ENCODE measurements at places on chromosomes 4 and X.
A peak's percentile ranks its signal among the peaks of the same experiment; 100 is the strongest.

DNA sequence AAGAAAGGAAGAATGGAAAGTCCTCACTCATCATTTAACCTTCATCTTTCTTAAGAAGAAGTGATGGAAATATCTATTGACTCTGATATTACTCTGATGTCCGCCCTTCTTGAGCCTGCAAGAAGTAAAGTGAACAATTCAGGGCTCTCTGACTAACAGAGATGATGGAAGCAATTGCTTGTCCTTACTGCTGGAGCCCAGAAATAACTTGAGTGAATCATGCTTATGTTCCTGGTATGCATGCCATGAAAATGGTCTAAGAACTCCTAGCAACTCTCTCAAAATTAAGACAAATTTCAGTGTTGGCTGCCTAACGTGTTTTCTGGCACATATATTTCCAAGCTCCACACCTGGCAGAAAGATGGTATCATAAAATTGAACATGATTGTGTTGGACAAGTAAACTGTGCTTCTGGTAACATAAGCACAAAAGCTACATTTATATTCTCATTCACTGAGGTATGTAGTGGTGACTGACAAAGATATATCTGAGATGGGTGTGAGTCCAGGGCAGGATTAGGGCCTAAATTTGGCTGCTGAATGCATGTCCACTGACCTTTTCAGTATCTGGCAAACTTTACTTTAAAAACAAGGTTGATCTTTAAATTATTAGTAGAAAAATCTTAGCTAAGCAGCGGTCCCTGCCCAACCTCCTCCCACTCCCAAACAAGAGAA is 109.2 kb upstream of the OTUD4 start:
- peak; percentile 72 for DNase-seq

DNA sequence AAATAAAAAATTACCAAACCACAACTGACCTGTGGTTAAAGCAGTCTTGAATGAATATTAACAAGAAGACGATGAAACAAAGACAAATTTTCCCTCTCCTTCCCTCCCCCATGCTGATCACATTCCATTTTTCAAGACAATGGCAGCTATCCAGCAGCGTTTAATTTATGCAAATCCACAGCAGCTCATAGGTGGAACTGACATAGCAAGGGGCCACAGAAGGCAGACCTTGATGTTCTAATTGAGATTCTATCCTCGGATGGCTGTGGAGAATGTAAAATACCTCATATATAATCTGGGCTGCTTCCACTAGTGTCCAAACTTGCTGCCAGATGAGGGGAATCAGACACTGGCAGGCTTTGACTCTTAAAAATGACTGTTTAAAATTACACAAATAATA is 211.5 kb downstream of the CHRDL1 start:
- no peak for DNase-seq

DNA sequence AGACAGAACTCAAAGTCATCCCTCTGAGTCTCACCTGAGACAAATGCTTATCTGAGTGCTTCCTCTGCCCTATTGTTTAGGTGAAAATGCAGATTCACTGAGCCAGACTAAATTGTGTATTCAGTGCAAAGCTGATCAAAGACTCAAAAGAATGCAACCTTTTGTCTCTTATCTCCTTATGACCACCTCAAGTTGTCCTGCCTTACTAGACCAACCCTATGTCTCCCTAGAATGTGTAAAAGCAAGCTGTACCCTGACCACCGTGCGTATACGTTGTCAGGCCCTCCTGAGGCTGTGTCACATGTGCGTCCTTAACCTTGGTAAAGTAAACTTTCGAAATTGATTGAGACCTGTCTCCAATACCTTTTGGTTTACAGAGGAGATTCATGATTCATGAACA is 63.6 kb upstream of the SH3RF1 start:
- DNase-seq = no peak

DNA sequence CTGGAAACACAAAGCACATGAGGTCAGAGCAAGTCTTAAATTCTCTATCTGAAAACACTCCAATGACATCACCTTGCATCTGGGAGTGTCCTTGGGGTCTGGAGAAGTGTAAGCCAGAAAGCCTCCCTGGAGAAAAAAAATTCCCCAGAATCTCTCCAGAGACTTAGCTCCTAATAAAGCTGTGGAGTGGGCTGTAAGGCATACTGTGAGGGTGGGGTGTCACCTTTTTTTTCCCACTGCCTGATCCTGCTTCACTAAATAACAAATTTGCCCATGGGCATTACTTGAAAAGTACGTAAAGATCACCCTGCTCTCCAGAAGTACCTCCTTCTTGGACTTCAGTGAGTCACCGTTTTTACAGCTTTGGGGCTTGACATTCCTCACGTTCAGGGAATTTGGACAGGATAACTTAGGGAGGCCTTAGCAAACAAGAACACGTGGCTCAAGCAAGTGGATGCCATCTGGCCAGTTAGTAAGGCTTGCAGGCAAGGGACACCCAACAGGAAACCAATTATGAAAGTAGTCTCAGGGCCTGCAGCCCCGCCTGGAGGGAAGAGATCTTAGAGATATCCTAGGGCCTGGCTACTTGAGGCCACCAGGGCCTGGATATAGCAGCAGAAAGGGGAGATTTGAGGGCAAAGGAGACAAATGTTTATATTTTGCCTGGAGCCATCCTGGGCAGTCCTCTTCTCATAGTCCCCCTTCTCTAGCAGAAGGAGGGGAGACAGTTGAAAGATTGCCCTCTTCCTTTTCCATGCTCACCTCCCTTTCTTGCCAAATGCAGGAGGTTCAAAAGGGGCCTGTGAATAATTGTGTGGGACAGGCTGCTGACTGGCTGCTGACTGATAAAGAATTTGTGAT is 60.1 kb upstream of the PLAC1 start:
- peak; percentile 95 for DNase-seq

GRCh38 chrX:99603091-99603814 is 806.8 kb downstream of the PCDH19 start:
- no peak for DNase-seq

DNA sequence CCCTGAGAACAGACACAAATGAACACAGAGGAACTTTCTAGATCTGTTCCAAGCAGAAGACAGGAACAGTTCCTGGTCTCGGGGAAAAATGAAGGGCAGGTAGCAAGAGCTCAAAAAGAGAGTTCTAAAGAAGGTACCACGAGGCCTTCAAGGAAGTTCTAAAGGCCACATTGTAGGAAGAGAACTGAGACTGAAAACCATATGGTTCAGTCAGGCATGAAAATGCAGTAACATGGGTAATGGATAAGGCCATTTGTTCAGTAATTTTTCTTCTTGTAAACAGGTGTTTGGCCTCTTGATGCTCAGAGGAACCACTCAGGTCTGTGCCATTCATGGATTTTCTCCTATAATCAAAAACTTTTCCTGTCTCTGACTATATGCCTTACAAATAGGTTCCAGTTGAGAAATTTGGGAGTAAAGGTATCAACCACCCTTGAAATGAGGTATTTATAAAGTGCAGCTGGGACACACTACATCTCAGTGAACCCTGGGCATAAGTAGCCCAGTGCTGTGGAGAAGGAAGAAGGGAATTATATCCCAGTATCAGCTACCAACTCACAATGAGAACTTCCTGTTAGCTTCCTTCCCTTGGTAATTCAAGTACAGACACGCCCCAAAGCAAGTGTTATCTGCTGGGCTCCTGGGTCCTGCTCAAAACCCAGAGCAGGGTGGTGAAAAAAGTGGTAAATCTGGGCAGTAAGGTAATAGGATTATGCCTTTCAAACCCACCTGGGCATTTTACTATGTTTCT is 277.9 kb downstream of the KLHL13 start:
- no peak for DNase-seq

GRCh38 chrX:6550999-6551398 is 16.1 kb upstream of the VCX3A start:
- no peak for DNase-seq

DNA sequence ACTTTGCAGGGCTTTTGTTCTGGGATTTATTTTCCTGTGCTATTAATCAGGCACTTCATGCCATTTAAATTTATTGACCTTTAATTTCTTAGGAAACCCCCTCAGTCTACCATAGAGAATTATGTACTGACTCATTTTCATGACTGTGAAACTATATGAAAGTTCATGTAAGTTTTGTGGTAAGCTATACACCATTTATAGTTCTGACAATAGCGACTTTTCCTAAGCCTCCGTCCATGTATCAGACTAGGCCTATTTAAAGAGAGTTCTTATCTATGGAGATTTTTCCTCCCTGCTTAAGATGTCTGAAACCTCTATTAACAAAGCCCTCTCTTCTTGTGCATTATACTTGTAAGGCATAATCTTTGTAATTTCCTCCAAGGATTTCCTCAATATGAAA is 111.6 kb downstream of the AFF2 start:
- no peak for DNase-seq

GRCh38 chrX:69564665-69565064 is 51.2 kb upstream of the EDA start:
- no peak for DNase-seq

GRCh38 chrX:39726771-39727170 is 371.0 kb downstream of the BCOR start:
- peak; percentile 58 for DNase-seq

DNA sequence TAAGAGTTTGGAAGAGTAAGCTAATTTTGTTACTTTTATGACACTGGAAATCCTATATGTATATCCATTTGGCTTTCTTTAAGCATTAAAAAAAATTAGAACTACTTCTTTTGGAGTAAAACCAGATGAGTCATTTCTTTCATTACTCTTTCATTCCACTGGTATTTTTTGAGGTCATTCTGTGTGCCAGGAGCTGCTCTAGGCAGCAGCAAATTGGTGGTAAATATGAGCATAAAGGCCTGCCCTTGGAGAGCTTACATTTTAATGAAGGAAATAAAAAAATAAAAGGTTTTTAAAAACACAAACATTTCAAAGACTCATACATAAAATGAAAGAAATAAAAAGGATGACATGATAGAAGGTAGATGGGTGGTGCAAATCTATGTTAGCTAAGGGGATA is 37.4 kb downstream of the MID1 start:
- peak; percentile 73 for DNase-seq
